ENCODE measurements at places on chromosomes 12 and 14.

DNA sequence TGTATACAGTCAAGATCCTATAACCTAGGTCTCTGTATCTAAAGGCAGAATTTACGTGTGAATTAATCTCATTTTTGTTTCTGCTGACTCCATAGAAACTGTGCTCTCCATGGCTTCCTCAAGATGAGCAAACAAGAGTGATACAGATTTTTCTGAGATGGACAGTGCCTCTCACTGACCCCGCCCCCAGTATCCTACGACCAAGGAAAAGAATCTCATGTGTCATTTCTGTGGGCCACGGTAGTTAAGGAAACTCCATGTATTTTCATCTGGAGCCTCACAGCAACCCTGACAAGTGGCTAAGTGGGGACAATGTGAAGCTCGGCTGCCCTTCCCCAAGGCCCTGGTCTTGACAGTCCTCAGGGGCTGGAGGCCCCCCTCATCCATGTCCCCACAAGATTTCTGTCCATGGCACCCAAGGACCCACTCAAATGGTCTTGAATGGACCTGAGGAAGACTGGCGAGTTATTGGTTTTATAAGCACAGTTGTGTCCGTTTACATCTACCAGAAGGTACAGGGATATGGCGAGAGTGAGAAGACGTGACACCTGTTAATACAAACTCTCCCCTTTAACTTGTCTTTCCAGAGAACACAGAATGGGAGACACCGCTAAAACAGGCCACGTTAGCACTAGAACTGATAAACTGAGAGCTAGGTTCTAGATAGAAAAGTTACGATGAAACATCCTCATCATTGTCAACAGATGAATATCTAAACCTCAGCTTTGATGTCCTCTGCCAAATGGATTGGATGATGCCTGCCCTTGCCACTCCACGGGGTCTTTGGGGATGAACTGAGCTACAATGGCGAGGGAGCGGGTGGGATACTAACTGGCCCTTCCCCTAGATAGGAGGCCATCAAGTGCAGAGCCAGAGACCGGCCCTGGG, 108.4 kb upstream of the EGLN3 start:
- DNase-seq = no peak

DNA sequence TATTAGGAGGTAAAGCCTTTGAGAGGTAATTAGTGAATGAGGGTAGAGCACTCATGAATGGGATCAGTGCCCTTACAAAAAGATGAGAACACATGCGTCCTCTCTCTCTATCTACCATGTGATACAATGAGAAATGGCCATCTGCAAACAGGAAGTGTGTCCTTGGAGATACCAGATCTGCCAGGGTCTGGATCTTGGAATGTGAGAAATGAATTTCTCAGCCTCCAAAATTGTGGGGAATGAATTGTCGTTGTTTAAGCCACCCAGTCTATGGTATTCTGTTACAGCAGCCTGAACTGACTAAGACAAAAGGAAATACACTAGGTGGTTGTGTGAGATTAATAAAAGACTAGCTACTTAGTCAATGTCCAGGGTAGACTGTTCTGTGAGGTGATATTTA, 366.6 kb downstream of the NELL2 start:
- no peak for DNase-seq

- DNase-seq = no peak
Observed at GRCh38 chr12:49195736-49196135, 6.9 kb upstream of the TUBA1A start.

DNA sequence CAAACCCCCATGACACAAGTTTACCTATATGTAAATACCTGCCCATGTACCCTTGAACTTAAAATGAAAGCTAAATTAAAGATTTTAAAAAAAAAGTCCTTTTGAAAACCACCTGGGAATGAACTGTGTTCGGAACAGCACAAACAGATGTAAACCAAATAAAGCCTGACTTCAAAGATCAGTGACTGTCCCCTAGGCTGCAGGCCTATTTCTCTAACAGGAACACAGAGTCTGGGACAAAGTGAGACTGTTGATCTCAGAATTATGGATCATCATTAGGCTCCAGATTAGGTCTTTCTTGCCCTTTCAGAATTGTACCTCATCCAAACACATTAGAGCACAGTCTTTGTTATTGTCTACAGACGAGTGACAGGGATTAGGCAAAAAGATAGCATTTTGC, 54.6 kb downstream of the PAH start:
- DNase-seq = no peak

- DNase-seq = no peak
Observed at GRCh38 chr14:79077096-79077495, 906.9 kb downstream of the NRXN3 start.

DNA sequence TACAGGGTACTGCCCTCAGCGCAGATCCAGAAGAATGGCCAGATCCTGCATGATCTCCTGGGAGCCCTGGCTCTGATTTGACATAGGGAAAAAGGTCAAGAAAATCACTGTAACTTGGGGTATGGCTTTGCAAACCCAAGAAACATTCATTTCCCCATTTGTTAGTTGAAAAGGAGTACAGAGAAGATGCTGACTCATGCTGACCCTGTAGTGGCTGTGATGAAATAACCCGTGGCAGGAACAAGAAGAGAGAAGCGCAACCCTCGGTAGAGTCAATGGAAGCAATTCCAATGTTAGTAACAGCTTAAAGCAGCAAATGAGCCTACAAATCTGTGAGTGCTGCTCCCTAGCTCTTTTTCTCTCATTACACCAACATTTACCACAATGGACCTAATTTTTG, 281.6 kb upstream of the NPAS3 start:
- DNase-seq = no peak

GRCh38 chr14:67900231-67900630, 80.7 kb downstream of the RAD51B start:
- DNase-seq = no peak

DNA sequence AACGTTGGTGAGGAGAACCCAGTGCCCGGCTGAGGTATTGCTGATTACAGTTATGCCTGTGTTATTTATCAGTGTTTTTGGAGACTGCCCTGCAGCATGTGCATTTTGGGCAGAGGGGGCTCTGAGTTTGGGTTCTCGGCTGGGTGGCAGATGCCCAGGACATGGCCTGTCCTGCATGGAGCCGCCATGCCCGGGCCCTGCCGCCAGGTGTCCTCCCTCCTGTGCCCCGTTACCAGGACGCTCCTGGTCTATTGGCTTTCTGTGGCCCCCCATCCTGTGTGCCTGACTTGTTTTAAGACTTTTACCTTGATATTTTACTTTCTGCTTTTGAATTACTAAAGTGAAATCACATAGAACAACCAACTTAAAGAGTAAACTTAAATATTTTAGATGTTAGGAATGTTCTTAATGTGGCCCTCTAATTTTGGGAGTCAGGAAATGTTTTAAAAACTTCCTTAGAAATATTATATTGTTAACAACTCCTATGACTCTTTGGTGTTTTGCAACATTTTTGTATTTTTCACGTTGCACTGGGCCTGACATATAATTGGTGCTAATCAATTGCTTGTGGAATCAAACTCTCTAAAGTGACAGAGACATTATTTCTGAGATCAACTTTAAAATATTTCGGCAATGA, 51.8 kb downstream of the PRIMA1 start:
- no peak for DNase-seq

DNA sequence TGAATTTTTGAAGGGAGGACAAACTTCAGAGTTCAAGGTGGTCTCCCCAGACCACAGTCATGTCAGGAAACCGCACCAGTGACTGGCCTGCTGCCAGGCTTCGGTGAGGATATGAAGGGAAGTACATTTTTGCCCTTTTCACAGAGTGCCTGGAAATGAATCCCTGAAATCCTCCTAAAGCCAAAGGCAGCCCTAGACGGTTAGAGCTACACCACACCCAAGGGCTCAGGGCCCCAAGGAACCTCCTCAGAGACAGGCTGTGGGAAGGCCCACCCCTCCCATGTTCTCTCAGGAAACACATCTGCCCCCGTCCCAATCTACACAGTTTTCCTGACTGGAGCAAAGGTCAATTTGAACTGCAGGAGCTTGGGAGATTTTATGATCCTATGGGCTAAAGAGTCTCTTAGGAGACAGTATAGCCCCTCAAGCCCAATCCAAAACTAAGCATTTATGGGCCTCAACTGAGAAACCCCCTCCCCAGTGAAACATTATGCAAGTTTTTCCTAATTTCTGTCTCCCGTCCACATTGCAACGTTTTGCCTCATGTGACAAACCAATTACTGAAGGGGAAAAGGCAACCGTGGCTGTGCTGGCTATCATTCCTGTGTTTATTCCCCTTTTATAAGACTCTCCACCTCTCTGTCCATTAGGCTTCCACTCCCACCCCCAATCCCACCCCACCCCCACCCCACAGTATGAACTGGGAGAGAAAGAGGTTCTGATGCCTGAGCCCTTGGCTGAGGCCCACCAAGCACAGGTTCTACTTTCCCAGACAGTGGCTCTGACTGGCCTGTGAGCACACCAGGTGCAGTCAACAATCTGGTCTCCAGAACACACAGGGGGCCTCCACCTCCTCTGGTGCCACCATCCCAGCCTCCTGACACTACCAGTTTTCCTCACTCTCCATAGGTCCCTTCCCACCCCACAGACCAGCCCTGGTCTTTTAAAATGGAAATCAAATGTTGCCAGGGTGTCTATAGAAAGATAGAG, 9.6 kb upstream of the RNASE1 start:
- no peak for DNase-seq

DNA sequence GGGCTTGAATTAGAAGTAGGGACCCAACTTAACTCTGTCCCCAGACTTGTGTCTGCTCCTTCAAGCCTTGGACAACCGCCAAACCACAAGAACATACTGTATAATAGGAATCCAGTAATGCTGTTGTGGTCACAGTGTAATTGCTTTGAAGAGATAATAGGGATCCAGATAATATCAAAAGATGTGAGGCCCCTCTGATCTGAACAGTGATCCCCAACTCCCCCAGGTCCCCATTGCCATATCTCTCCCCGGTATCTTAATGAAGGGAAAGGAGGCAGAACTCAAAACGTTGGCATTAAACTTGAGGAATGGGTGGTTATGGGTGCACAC, 8.5 kb upstream of the PLEKHH1 start:
- no peak for DNase-seq

DNA sequence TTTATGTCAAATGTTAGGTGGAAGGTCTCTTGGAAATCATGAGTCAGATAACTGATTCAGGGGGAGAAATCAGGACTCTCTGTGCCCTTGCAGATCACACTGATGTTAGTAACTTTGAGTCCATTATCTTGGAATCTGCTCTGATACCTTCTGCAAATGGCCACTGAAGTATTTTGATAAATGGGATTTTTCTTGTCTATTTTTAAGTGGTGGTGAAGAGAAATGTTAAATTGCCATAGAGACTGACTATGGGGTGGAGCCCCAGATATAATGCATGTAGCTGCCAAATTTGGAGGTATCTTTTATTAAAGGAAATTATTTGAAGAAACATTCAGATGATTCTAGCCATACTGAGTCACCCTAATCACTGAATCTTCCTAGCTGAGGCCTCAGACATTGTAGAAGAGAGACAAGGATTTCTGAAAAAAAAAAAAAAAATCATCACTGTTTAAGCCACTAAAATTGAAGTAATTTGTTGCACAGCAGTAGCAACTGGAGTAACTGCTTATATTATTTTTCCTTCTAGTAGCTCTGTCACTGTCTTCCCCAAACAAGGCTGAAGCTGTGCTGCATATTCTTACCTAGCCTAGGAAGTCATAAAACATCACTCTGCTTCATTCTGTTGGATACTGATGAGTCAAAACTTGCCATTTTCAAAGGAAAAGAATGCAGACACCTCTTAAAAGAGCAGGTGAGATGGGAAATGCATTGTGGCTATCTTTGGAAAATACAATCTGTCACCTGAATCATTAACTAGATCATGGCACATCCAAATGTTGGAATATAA, 36.0 kb upstream of the CLEC14A start:
- no peak for DNase-seq

DNA sequence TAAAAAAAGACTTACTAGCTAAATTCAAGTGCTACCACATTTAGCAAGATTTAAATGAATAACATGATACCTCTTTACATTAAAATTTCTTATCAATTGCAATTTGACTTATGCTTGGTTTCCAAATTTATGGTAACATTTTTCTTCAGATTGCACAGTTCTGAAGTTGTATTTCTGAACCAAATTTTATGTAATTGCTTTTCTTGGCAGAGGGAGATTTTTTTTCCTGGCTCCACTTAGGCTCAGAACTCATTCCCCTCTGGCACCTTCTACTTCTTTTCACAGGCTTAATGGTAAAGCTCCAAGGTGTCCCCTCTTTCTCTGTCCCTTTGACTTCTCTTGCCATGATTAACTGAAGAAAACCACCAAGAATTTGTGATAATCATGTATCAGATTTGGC, 99.8 kb upstream of the TMTC1 start:
- no peak for DNase-seq

DNA sequence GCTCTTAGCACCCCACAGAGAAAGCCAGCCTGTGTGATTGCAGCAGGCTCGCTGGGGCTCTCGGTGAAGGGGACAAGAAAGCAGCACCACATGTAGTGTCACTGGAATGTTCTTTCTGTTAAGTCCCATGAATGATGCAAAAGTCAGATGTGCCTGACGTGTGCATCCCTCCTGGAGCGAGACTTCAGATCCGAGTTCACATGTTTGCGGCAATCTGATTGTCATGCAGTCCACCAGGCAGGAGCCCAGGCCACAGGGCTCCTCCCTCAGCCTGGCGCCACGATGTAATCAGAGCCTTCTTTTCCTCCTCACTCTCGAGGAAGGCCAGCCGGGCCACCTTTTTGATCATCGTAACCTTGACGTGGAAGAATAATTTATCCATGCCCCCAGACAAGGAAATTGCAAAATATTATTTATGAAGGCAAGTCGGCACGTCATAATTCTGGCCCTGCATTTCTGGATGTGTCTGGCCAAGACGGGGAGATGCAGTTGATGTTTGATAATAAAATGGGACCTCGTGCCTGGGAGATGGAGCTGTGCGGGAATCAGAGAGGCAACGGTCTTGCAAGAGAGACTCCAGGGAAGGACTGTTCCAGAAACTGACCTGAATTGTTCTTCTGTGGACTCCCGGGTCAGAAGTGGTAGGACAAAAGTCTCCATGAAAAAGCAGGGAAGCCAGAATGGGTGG, 214.6 kb downstream of the PHETA1 start:
- DNase-seq = no peak

DNA sequence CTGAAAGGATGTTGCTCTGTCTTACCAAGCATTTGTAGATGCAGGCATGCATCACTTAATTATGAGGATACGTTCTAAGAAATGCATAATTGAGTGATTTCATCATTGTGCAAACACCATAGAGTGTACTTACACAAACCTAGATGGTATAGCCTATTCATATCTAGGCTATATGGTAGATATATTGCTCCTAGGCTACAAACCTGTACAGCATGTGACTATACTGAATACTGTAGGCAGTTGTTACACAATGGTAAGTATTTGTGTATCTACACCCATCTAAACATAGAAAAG, 75.9 kb downstream of the IFT81 start:
- DNase-seq = no peak

DNA sequence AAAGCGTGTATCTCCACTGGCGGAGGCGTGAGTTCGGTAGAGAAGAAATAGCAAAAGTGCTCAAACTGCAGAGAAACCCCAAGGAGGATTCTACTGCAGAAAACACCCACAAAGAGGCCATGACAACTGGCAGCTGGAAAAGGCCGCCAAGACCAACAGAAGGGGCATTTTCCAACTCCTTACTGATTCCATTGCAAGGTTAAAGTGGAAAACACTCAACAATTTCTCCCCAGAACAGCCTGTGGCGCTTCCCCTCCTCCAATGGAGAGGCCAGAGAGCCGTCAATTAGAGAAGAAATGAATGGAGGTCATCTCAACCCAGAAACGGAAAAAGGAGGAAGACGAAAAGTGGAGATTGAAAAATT, 618 bp upstream of the ANKRD52 start:
- DNase-seq = no peak

GRCh38 chr12:94640134-94640928, 10.0 kb downstream of the TMCC3 start:
- no peak for DNase-seq
